ENCODE measurements at places on chromosomes 5 and 9.

DNA sequence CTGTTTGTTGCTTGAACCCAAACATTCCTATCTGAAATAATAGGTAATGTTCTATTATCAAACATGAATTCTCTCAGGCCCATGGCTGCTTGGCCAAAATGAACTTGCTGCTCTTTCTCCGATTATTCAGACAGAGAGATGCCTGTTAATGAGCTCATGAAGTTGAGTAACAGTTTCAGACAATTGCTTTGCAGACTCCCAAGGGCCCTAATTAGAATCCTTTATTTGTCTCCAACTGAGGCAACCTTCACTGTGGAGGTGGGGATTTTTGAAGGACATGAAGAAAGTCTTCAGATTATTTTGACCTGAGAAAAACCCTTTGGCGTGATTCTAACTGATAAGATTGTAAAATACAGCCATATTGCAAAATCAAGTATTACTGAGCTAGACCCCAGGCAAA lies 466.7 kb downstream of the NFIB start:
- no peaks in the 10 kb centered on the region for H3K27me3 ChIP-seq
- no peak for DNase-seq
- no peak overlapping the region for H3K4me3 ChIP-seq
- H3K36me3 ChIP-seq: no peaks in the 10 kb centered on the region

GRCh38 chr9:136185596-136186366 lies 19.1 kb downstream of the LHX3 start:
- H3K4me3 ChIP-seq: no peak overlapping the region
- H3K27ac ChIP-seq: no peak overlapping the region
- H3K36me3 ChIP-seq: no peaks in the 10 kb centered on the region
- H3K4me1 ChIP-seq: no peaks in the 10 kb centered on the region
- no peak for DNase-seq
- H3K27me3 ChIP-seq: no peaks in the 10 kb centered on the region

DNA sequence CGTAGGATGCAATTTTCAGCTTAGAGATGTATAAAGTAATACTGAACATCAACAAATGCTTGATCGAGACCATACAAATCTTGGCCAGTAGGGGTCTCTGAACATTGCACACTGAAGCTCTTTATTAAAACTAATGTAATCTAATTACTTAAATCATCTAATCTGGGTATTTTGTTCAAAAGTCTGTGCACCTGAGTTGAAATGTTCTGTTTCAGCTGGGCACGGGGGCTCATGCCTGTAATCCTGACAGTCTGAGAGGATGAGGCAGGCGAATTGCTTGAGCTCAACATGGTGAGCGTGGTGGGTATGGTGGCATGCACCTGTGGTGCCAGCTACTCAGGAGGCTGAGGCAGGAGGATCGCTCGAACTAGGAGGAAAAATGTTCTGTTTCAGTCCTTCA lies 41.0 kb downstream of the ESM1 start:
- H3K36me3 ChIP-seq: no peaks in the 10 kb centered on the region
- H3K27me3 ChIP-seq: no peaks in the 10 kb centered on the region
- H3K4me3 ChIP-seq: no peak overlapping the region
- no peak overlapping the region for H3K27ac ChIP-seq
- peak; percentile 31 for DNase-seq

DNA sequence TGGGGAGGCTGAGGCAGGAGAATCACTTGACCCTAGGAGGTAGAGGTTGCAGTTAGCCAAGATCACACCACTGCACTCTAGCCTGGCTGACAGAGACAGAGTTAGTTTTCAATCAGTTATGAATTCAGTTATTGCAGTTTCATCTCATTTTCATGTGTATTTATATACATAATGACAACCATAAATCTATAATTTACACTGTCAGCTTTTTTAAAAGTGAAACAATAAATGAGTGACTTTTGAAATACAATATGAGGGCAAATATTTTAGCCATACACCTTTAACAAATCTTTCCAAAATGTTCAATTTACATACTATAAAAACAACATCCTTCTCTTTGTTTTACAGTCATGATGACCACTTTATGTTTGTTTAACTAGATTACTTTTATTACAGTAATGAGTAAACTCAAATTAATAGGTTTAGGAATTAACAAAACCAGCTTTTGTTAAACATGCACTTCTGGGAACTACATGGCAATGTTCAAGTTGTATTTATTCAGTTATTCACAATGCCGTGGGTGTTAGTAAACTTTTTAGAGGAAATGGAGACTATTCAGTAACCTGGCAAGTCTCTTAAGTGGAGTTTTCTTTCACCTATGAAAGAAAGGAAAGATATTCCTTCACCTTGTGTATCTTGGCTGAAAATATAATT lies 12.7 kb downstream of the TYRP1 start:
- no peaks in the 10 kb centered on the region for H3K4me1 ChIP-seq
- no peak overlapping the region for H3K27ac ChIP-seq
- no peak overlapping the region for H3K4me3 ChIP-seq

- no peak for DNase-seq
- H3K4me1 ChIP-seq: peaks cover 12% of the 10 kb centered on the region
- no peak overlapping the region for H3K4me3 ChIP-seq
- H3K27ac ChIP-seq: no peak overlapping the region
- H3K36me3 ChIP-seq: no peaks in the 10 kb centered on the region
Observed at GRCh38 chr5:74209571-74209970, 431.0 kb downstream of the ENC1 start.

- no peaks in the 10 kb centered on the region for H3K4me1 ChIP-seq
- no peaks in the 10 kb centered on the region for H3K36me3 ChIP-seq
- no peak overlapping the region for H3K27ac ChIP-seq
- DNase-seq: no peak
- H3K27me3 ChIP-seq: no peaks in the 10 kb centered on the region
- no peak overlapping the region for H3K4me3 ChIP-seq
Observed at GRCh38 chr5:97840643-97841042, 657.6 kb upstream of the RIOK2 start.

- H3K36me3 ChIP-seq: no peaks in the 10 kb centered on the region
- H3K27me3 ChIP-seq: no peaks in the 10 kb centered on the region
- no peaks in the 10 kb centered on the region for H3K4me1 ChIP-seq
- H3K27ac ChIP-seq: no peak overlapping the region
- DNase-seq: no peak
- no peak overlapping the region for H3K4me3 ChIP-seq
Observed at GRCh38 chr9:90393365-90394152, 249.1 kb downstream of the DIRAS2 start.

Data from testis (tissue), 5 donors.